ENCODE measurements at places on chromosomes 7 and 10.

DNA sequence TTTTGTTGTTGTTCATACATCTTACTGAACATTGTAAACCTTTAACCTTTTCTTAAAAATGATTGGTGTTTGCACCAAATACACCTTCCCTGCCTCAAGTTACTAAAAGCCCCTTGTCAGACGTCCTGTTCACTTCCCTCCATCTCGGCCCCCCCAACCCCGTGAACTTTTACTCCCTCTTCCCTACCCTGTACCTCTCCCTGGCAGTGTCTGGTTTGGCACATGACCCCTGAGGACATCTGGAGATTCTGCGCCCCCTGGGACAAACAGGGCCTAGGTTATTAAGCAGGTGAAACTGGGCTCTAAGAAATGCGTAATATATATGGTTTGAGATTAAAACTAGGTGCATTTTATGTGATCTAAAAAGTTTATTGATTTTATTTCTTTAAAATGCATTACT, 1.4 kb downstream of the PPP2R2D start:
- no peak for DNase-seq

DNA sequence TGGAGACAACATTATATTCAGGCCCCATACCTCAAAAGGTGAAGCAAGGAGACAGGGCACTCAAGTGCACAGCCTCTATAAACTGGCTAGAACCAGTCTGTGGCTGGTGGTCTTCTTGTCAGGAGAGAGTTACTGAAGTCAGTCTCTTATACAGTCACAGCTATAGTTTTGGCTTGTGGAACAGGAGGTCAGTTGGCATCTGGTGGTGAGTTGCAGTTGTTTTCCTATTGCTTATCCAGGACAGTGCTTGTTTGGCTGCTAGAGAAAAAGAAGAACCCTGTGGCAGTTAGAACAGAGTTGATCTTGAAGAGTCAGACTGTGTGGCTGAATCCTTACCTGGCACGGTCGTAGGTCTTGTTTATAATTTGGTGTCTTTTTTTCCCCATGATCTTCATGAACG, 17.3 kb downstream of the CCM2 start:
- DNase-seq, result no peak

DNA sequence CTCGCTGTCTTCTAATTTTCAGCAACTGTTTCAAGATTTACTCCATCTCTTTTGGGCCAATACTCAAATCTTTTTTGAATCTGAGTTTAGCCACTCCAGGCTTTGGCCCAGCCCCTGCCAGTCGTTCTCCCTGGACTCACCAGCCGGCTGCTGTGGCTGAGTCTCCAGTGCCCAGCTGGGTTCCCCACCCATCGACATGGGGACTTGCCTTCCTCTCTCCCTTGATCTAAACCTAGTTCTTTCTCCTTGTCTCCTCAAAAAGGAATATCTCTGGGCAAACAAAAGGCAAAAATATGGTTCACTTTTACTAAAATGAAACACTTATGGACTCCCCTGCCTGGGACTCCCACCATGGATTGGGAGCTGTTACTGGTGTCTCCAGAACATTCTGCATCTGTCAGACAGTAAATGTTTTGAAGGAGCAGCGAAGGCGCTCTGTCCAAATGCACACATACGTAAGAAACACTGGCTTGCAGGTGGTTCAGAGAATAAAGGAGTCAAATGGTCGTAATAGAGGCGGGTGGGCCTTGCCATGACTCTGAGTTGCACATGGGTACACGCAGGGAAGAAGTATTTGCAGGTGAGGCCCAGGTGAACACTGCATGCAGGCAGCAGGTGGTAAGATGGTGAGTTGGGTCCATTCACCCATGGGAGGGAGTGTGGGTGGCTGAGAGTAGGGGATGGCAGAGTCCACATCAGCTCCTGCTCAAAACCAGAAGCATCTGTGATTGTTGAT, 35.5 kb upstream of the HABP2 start:
- DNase-seq, result no peak

- DNase-seq, result peak; percentile 38
Measured at GRCh38 chr7:1466524-1467271, 7.4 kb upstream of the MICALL2 start.

GRCh38 chr7:43658718-43659548, 70.4 kb downstream of the COA1 start:
- DNase-seq, result no peak

GRCh38 chr10:130244928-130245495, 108.8 kb downstream of the GLRX3 start:
- DNase-seq, result no peak
